Esophagus squamous epithelium (tissue), 5 donors: ENCODE measurements at places on chromosomes 7 and 10.

DNA sequence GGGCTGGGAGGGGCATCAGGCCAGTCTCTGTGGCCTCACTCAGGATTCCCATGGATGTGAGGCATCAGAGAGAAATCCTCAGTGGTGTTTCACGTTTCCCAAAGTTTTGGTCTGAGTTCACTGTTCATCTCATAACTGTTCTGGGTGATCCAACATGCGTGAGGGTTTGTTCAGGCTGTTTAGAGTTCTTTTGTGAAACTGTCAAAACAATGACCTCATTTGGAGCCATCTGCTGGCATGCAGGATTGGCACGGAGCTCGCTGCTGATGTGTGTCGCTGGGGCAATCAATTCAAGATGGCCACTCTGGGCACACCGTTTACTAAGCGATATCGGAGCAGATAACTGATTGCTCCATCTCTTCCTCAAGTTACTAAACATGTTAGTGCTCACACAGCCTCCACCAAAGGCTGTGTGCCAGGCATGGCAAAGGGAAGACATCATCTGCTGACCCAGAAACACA lies 365.6 kb downstream of the WDR11 start:
- DNase-seq: no peak

GRCh38 chr10:90480466-90480865 lies 377.4 kb downstream of the HTR7 start:
- no peak for DNase-seq

- DNase-seq: no peak
These were observed 36.1 kb downstream of the ST8SIA6 start for GRCh38 chr10:17418249-17418648.

DNA sequence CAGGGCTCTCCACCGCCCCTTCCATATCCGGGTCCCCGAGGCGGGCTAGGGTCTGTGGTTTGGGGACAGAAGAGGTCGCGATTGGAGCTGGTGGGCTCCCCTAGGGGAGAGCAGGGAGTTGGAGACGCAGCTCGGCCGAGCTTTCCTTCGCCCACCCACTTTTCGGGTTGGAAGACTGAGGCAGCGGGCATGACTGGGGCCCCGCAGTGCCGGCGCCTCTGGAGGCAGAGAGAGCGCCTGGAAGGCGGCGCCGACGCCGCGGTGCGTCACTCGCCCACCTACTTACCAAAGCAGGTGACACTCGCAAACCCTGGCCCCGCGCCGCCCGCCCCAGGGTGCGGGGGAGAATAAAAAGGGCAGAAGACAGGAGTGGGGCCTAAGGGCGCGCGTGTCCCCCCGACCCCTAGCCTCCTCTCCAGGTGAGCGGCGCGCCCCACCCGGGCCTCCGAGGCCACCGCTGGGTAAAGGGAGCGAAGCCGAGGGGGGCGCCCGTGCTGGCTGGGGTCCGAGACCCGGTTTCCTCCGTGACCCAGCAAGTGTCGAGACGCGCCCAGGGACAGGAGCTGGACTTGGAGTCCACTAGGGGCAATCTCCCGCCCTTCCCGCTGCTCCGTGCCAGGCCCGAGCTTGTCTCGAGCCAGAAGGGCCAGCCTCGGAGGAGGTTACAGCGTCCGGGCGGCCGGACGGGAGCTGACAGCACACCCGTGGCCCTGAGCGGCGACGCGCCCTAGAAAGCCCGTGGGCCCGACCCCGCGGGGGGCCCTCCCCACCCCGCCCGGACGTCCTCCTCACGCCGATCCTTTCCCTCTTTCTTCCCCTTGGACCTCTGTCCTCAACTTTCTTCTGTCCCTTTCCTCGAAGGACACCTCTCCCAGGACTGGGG lies 34.4 kb upstream of the GRID1 start:
- no peak for DNase-seq

- no peak for DNase-seq
These were observed 37.7 kb upstream of the R3HCC1L start for GRCh38 chr10:98096731-98097130.
